T-helper 17 cell (primary cell): ENCODE measurements at places on chromosomes 5 and 9. TPM values are rescaled to one million over a fixed set of nuclear protein-coding genes. Genes with fewer than 3 reads are reported as not detected.

DNA sequence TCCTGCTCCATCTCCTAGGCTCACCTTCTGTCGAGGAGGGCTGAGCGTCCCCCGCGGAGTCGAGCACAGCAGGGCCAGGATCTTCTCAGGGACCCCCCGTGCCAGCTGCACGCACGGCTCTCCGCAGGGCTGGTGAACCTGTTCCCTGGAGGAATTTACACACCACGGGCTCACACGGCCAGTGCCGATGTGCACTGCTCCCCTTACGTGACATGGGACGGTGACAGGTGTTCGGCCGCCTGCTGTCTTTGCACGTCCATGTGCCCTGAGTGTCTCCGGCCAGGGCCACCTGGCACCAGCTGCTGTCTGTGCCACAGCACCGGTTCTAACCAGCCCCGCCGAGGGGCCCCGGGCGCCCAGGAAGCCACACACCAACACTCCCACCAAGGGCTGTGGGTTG is 8.7 kb upstream of the AGPAT2 start:
- no peak for DNase-seq
- H3K36me3 ChIP-seq = no peaks in the 10 kb centered on the region
- H3K4me1 ChIP-seq = peaks cover 2% of the 10 kb centered on the region
- no peak overlapping the region for H3K4me3 ChIP-seq
- H3K27me3 ChIP-seq = peaks cover 24% of the 10 kb centered on the region

DNA sequence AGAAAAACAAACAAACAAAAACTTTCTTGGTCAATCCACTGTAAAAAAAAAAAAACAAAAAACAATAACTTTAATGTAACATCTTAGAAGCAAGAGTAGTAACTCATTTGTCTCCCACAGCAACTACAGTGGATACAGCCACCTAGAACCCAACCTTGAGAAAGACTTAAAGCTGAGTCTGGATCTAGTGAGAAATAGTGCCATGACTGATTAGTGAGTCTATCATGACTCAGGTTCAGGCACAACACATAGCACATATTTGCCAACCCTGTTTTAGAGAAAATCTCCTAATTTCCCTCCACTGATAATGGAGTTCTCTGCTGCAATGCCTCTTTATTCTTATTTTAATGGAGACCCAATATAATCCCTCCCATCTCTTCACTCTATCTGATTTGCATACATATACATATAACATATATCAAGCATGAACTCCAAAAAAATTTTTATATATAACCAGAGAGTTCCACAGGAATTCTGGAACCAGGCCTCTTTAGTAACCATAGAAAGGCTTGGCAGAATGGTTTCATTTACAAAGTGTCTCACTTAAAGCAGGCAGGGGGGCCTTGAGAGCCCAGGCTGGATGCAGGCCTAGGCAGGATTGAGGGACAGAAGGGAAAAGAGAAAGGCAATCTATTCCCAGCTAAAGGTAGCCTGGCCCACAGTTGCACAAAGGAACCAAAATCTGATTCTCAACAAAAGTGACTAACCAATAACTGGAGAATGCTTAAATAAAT is 11.9 kb upstream of the NR4A3 start:
- DNase-seq = no peak
- peaks cover 6% of the 10 kb centered on the region for H3K4me1 ChIP-seq
- no peak overlapping the region for H3K4me3 ChIP-seq
- no peaks in the 10 kb centered on the region for H3K36me3 ChIP-seq
- peaks cover 23% of the 10 kb centered on the region for H3K27me3 ChIP-seq

- H3K36me3 ChIP-seq = no peaks in the 10 kb centered on the region
- no peak overlapping the region for H3K27ac ChIP-seq
- no peak overlapping the region for H3K4me3 ChIP-seq
These were observed 97.2 kb downstream of the F2RL2 start for GRCh38 chr5:76525956-76526355.

CARD9 gene
- 0.86 TPM for total RNA-seq

GRCh38 chr5:89282554-89283510 is 399.8 kb upstream of the MEF2C start:
- no peaks in the 10 kb centered on the region for H3K4me1 ChIP-seq
- no peak for DNase-seq
- H3K4me3 ChIP-seq = no peak overlapping the region
- H3K27me3 ChIP-seq = no peaks in the 10 kb centered on the region

- H3K27me3 ChIP-seq = peaks cover 5% of the 10 kb centered on the region
- no peaks in the 10 kb centered on the region for H3K36me3 ChIP-seq
- no peaks in the 10 kb centered on the region for H3K4me1 ChIP-seq
- no peak overlapping the region for H3K4me3 ChIP-seq
- no peak for DNase-seq
These were observed 186.7 kb downstream of the CFAP90 start for GRCh38 chr5:7664208-7664607.

DNA sequence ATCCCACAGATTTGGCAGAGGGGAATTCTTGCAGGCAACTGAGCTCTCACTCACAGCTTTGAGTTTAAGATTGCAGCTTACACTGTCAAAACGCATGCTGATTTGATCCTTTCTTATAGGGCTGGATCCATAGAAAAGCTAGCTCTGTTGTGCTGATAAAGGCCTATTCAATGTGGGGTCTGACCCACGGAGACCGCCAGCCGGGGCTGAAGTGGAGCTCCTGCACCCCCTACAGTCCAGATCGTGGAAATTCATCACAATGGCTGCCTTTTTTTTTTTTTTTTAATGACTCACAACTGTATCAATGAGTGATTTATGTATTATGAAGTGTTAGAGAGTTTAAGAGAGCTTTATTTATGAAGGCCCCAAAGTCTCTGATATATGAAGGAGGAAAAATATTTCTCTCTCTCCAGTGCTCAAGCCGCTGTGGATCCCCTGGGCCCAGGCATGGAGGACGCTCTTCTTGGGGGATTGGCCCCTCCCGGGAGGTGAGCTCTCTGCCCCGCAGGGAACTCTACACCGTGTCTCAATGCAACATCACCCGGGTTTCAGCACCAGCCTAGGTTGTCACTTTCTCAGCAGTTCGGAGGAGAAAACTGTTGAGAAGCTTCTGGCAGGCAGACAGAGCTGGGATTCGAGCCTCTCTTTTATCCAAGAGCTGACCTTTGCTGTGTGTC is 700.2 kb downstream of the IRX1 start:
- no peaks in the 10 kb centered on the region for H3K27me3 ChIP-seq
- H3K4me1 ChIP-seq = no peaks in the 10 kb centered on the region
- H3K4me3 ChIP-seq = no peak overlapping the region
- H3K36me3 ChIP-seq = no peaks in the 10 kb centered on the region
- DNase-seq = no peak

MIGA2 gene
- 64.2 TPM for total RNA-seq

DNA sequence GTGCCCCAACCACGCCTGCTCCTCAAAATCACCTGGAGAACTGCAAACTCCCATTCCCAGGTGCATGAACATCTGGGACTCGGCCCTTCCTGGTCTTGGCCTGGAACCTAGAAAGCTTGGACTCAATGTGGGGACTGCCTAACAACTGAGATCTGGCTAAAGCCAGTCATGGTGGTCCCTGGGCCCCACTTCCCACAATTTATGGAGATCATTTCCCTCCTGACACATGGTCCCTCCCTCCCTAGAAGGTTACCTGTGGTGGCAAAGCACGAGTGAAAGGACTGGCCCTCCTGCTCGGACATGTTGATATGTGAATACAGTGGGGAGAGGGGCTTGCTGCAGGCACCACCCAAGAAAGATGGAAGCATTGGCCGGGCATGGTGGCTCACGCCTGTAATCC is 18.8 kb downstream of the BICD2 start:
- no peak for DNase-seq
- H3K4me3 ChIP-seq = no peak overlapping the region
- no peaks in the 10 kb centered on the region for H3K36me3 ChIP-seq

DMRTA1 gene
- total RNA-seq = 0.42 TPM
